ENCODE measurements at places on chromosomes 7 and 10.

DNA sequence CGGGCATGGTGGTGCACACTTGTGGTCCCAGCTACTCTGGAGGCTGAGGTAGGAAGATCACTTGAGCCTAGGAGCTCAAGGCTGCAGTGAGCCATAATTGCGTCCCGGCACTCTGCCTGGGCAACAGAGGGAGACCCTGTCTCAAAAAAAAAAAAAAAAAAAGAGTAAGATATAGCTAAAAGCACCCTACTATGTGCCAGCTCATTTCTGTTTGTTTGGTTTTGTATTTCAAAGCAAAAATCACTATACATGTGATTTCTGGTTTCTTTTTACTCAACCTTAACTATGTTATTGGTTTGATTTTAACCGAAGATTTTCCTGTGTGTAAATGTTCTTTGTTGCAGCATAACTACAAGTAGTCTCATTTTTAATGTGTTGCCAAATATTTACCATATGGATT lies 66.5 kb upstream of the RSBN1L start:
- DNase-seq, result no peak

DNA sequence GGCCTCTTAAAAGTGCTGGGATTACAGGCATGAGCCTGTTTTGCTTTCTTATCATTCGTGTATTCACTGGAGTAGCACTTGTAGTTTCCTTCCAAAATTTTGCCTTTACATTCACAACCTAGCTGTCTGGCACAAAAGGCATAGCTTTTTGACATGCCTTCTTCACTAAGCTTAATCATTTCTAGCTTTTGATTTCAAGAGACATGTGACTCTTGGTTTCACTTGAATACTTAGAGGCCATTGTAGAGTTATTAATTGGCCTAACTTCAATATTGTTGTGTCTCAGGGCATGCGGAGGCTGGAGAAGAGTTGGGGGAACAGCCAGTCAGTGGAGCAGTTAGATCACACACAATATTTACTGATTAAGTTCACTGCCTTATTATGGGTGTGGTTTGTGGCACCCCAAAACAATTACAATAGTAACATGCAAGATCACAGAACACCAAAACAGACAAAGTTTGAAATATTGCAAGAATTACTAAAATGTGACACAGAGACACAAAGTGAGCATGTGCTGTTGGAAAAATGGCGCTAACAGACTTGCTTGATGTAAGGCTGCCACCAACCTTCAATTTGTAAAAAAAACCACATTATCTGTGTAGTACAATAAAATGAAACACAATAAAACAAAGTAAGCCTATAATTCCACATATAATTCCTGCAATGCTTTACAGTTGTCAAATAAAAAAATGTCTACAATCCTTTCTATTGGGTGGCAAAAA lies 43.1 kb downstream of the BRAF start:
- DNase-seq, result no peak

DNA sequence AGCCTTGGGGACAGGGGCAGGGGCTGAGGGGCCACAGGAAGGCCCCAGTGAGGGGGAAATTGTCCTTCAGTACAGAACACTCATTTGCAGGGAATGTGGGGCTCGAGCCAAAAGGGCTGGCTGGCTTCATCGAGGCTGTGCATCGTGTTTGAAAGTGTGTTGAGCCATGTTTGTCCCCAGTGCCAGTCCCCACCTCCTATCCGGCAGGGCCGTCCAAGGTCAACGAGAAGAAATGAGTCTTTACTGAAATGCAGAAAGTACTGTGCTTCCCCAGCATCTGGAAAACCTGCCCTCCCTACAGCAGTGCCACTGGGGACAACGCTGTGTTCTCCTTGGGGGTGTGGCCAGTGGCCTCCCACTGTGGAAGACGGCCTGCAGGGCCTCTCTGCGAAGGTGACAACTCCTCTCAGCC lies 214.1 kb downstream of the KLF6 start:
- DNase-seq, result no peak

GRCh38 chr7:38757931-38758330 lies 126.8 kb upstream of the AMPH start:
- no peak for DNase-seq

DNA sequence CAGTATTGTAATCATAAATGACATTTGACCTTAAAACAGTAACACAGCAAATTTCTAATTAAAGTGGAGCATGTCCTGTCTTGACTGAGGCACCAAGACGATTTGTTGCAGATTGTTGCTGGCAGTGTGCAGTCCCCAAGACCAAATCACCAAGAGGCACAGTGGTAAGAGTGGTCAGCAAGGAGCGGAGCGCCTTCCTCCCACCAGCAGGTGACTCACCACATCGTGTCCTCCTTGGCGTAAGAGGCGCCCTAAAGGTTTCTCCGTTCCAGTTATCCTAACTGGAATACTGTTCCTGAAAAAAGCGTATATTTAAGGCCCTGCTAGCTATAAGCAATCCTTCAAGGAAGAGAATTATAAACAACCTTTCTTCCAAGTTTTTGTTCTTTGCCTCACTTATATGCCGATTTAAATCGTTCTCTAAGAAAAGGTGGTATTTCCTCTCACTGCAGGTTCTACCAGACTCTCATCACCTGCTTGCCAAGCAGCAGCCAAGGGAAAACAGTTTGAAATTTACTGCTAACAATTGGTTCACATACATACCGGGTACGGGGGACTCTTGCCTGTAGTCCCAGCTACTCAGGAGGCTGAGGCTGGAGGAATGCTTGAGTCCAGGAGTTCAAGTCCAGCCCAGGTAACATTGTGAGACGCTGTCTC lies 10.7 kb upstream of the REPIN1 start:
- no peak for DNase-seq

DNA sequence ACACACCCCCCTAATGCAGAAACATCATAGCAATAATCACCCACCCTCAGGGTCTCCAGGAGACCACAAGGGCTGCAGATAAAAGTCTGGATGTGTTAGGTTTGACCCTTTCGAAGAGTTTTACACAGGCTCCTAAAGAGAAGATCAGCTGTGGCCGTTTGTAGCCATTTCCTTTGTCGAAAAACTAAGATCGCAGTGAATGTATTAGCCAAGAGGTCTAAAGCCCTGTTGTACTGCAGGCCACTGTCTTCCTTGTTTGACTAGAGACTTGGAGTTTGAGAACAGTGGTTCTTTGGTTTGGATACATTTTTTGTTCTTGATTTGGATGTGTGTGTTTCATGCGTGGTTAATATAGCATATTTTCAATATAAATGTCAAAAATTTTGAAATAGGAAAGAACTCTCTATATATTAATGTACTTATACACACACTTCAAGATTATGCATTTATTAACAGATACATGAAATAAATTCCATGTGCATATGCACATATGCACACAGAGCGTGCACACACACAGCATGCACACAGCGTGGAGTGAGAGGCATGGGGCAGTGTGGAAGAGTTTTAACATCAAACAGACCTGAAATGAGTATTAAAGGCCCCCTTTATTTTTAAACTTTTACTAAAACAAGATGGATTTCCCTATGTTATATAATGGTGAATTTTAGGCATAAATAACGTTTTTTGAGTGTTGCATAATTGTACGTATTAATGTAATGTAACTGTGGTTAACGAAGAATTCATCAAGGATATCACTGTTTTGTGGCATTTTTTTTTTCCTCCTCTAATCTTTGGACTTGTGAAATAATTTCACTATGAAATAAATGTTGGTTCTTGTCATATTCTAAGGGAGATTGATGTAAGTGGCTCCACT lies 2.2 kb downstream of the IKZF1 start:
- DNase-seq, result no peak
